ENCODE measurements at places on chromosomes 12 and 14. TPM values are rescaled to one million over a fixed set of nuclear protein-coding genes. Genes with fewer than 3 reads are reported as not detected.

The AQP2 gene
- not detected for total RNA-seq

The CLEC1A gene
- not detected for total RNA-seq

GRCh38 chr12:24688601-24689000, 260.3 kb downstream of the BCAT1 start:
- no peak for DNase-seq

GRCh38 chr12:55688716-55689655, 18.7 kb downstream of the ITGA7 start:
- DNase-seq = no peak

DNA sequence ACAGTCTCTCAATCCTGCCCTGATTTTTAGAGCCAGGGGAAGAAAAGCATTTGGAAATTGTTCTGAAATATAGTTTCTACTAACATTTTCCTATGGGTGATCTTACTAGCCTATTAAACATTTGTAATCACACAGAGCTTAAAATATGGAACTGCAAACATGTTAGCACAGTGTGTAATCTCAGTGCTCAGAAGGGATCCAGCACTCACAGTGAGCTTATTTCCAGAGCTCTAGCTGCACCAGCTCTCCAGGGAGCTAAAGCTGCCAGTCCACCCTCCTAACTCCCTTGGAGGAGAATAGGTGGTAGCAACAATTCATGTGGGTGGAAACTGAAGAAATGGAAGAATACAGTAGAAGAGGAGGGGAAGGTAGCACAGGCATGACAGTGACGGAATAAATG, 64.9 kb upstream of the SYT1 start:
- no peak for DNase-seq

The FAM90A1 gene
- not detected for total RNA-seq

DNA sequence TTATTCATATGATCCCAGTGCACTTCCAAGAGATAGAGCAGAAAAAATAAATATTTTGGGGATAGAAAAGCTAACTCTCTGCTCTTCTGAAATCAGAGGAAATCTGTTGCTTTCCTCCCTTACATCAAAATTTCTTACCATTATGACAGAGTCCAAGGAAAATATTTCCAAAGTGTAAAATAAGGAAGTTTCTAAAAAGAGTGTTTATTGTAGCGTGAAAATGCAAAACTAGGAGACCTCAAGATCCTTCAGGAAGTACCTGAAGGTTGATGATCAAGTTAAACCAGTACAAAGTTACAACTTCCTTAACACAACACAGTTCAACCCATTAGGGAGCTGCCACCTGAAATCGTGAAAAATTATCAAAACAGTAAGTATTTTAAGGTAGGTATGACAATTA, at the start of gene OR6C2:
Gene OR6C2 (plus strand): TSS at position 301 of the 400 bp plus-strand sequence. CDS start 8,138 bp downstream, outside the sequence.
- no peak for DNase-seq

DNA sequence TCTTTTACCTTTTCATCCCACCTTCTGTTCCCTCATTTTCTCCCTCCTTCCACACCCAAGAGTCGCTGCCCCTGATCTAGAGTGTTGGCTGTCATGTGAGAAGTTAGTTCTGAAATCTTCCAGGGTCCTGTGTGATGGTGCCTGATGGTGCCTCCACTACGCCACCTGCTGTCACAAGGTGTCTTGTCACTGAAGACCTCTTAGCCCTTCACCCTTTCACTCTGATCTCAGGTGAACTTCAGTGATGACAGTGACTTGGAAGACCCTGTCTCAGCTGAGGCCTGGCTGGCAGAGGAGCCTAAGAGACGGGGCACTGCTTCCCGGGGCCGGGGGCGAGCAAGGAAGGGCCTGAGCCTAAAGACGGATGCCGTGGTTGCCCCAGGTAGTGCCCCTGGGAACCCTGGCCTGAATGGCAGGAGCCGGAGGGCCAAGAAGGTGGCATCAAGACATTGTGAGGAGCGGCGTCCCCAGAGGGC, 7.6 kb upstream of the PFDN5 start:
- peak; percentile 79 for DNase-seq

DNA sequence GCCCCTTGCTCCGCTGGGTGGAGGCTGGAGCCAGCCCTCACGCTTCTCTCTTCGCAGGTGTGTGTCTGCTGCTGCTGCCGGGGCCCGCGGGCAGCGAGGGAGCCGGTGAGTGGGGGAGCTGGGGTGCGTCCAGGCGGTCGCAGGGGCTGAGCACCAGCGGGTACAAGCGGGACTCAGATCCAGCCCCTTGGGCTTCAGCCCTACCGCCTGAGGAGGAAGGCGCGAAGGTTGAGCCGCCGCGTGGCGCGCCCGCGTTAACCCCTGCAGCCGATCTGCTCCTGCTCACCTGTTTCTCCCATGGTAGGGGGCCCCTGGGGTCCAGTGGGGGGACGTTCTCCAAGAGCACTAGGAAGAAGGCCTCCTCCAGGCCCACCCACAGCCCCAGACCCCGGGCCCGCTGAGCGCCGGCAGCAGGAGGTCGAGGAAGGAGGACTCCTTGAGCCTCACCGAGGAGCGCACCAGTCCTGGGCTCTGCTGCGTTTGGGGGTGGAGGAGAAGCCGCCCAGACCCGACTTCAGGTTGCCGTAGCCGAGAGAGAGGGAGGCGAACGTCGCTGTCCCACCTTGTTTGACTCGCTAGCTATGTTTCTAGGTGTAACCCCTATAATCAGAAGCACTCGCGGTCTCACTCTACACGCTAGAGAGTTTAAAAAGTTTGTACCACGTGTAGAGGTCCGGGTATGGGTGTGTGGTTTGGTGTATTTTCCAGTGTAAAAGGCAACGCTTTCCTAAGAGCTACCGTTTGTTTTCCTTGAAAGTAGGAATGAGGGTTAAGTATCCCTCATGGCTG, 834 bp downstream of the COCH start:
- no peak for DNase-seq

The KLRB1 gene
- 9.0 TPM for total RNA-seq

GRCh38 chr12:57476993-57477709, 2.5 kb downstream of the ARHGAP9 start:
- DNase-seq = no peak

DNA sequence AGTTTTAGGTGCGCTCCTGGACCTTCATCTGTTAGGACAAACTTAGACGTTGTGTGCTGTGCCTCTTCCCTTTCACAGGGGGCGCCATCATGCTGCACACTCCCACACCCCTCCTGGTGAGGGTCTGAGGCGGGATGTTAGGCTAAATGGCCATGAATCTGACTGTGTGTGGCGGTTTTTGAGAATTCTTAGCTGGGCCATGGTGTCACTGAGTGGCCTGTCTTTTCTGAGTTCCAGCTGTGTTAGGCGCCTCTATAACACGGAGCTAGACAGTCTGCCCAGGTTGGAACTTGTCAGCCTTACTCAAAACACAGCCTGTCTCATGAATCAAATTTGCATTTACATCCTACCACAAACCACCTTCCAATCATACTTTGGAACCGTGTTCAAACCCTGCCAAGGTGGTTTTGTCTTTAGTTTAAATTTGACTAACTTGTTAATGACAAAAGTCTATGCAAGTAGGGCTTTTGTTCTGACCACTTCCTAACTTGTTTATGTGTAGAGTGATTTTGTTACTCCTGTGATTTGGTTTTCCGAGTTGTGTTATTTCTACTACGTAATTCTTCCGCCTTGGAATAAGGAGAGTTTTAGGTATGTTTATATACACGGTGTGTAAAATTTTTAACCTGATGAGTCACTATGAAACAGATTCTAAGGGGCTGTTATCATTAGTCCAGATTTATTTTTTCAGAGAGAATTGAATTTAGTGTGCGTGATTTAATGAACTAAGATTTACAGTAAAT, 19.6 kb downstream of the ACVR1B start:
- peak; percentile 10 for DNase-seq

- DNase-seq = no peak
Observed at GRCh38 chr12:15997910-15998309, 86.8 kb downstream of the DERA start.

GRCh38 chr12:99383258-99383657, 264.3 kb upstream of the GARIN6 start:
- no peak for DNase-seq

DNA sequence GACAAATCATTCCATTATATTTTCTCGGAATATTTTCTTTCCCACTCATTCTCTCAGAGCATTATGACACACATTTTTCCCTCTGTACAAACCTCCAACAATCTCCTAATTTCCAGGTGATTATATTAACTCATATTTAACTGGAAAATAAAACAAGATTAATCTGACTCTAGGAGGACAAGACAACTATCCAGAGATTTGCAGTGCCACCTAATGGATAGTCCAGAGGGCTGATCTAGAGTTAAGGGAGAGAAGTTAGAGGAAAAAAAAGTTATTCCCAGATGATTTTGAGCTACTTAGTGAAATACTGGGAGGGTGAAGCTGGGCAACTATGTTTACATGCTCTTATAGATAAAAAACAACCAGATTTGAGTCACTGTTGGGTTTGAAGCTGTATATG, 161.7 kb downstream of the ALX1 start:
- no peak for DNase-seq

The PRKAG1 gene
- 50.0 TPM for total RNA-seq

The GDF3 gene
- not detected for total RNA-seq
